Stimulated activated naive B cell treated with anti-CD40 and anti-IgM and Interleukin-4, amounts not matched to agents 10 μg/mL and 1 μg/mL and 100 μg/mL, for 72 hours (primary cell): ENCODE measurements at places on chromosomes 6 and 20.

- DNase-seq = no peak
Observed at GRCh38 chr20:57593134-57593886, 26.9 kb downstream of the ZBP1 start.

- DNase-seq = no peak
Observed at GRCh38 chr6:56005426-56005825, 130.0 kb upstream of the BMP5 start.

DNA sequence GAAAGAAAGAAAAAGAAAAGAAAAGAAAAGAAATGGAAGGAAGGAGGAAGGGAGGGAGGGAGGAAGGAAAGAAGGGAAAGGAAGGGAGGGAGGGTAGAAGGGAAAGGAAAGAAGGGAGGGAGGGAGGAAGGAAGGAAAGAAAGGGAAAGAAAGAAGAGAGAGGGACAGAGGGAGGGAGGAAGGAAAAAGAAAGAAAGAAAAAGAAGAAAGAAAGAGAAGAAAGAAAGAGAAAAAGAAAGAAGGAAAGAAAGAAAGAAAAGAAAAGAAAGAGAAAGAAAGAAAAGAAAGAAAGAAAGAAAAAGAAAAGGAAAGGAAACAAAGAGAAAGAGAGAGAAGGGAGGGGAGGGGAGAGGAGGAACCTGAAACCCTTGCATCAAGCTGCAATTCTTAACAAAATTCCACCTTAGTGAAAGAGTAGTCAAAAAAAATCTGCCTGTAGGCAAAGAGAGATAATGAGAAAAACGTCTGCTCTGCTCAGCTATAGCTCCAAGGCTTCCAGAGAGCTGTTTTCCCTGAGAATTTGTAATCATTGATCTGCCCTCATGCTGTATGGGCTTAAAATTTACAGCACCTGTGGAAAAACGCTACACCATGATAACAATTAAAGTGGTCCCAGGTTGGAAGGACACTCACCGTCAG lies 16.7 kb upstream of the MYCT1 start:
- no peak for DNase-seq

DNA sequence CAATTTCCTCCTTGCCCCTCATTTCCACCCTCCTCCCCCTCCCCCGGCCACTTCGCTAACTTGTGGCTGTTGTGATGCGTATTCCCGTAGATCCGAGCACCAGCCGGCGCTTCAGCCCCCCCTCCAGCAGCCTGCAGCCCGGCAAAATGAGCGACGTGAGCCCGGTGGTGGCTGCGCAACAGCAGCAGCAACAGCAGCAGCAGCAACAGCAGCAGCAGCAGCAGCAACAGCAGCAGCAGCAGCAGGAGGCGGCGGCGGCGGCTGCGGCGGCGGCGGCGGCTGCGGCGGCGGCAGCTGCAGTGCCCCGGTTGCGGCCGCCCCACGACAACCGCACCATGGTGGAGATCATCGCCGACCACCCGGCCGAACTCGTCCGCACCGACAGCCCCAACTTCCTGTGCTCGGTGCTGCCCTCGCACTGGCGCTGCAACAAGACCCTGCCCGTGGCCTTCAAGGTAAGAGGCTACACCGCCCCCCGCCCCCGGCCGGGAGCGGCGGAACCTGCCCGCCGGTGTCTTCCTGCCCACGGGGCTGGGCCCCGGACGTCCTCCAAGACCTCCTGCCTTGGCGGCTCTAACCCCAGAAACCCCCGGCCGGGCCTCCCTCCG lies 44.9 kb upstream of the SUPT3H start:
- DNase-seq = peak; percentile 17

GRCh38 chr20:2806351-2806701 lies 5.9 kb upstream of the CPXM1 start:
- no peak for DNase-seq

- no peak for DNase-seq
Observed at GRCh38 chr6:111114482-111114881, 27.2 kb downstream of the SLC16A10 start.

DNA sequence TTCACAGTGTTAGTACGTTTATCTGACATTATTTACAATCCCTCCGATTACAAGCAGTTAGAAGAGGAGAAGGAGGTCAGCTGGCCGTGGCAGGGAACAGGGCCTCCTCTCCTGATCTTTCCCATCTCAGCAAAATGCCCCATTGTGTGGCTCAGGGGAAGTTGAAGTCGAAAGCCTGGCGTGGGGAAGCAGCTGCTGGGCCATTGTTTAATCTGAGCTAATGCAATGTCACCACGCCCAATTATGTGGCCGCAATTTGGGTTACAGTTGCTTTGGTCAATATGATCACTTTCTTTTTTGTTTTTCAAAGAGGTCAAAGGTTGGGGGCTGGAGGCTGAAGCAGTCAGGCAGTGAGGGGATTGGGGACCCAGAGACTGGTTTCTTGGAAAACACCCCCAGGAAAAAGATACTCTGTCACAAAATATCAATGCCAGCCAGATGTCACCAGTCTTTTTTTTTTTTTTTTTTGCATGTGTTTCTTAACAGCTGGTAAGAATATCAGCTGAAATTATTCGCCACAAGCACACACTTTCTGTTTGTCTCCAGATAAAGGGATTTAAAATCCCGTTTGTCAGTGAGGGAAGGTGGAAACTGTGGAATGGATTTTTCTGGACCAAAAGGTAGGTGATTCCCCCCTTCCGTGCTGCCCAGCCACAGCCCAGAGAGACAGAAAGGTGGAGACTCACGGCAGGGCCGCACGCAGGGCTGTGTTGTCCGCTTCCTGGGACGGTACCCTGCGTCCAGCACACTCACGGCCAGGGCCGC lies 24.6 kb downstream of the DLL1 start:
- no peak for DNase-seq

GRCh38 chr6:67679566-67680296 lies 955.4 kb upstream of the ADGRB3 start:
- no peak for DNase-seq

- DNase-seq = no peak
Observed at GRCh38 chr6:26743157-26743821, 83.7 kb upstream of the ZNF322 start.

DNA sequence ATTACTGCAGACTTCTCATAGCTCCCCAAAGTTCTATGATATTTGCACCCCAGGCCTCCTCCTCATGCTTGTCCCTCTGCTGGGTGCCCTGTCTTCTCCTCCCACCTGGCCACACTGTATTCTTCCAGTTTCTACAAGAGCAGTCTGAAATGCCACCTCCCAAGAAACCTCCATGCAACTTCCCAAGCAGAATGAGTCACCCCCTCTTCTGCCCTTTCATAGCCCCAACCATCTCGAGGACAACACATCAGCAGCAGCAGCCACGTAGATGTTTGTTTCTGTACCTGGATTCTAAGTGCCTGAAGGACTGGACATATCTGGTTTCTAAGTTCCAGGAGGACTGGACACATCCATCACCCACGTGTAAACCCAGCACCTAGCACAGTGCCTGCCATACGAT lies 6.6 kb upstream of the ULBP2 start:
- DNase-seq = no peak

- DNase-seq = no peak
Observed at GRCh38 chr20:48703511-48704219, 124.1 kb downstream of the PREX1 start.

DNA sequence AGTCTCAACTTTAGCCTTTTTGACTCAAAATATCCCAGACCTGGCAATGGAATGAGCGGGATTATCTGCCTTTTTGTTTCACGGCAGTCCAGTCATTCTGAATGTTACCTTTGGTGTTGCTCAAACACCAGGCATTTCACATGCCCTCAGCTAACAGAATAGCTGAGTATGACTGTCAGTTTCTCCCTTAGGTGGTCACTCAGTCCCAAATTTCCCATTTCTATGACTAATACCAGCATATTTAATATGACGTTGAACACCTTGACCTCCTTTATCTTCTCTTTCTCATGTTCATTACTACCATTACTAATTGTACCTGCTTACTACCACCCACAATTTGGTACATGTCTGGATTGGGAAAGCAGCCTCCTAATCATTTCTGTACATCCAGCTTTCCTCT lies 65.2 kb downstream of the EDN1 start:
- DNase-seq = no peak

GRCh38 chr6:139145661-139146060 lies 10.8 kb downstream of the HECA start:
- no peak for DNase-seq

DNA sequence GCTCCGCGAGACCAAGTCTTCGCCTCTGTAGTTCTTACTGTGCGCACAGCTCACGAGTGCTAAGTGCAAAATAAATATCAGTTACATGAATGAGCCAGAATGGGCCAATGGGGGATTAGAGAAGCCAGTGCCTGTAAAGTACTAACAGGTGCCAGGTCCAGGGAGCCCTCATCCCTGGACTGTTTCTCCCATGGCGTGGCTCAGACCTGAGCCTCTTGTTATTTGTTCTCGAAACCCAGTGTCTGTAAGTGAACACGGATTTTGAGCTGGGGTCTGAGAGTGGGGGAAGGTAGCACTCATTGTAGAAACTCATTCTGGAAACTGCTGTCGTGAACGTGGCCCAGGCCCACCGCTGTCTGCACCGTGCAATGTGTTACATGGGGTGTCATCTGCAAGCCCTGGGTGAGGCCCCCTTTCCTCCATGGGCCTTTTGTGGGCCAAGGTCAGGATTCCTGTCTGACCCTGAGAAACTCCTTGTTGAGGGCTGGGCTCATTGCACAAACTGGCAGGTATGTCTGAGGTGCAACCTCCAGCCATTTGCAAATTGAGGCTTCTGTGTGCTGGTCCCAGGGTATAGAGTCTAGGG lies 154.7 kb downstream of the SYCP2 start:
- no peak for DNase-seq

GRCh38 chr6:37784585-37784967 lies 35.0 kb upstream of the ZFAND3 start:
- DNase-seq = no peak

DNA sequence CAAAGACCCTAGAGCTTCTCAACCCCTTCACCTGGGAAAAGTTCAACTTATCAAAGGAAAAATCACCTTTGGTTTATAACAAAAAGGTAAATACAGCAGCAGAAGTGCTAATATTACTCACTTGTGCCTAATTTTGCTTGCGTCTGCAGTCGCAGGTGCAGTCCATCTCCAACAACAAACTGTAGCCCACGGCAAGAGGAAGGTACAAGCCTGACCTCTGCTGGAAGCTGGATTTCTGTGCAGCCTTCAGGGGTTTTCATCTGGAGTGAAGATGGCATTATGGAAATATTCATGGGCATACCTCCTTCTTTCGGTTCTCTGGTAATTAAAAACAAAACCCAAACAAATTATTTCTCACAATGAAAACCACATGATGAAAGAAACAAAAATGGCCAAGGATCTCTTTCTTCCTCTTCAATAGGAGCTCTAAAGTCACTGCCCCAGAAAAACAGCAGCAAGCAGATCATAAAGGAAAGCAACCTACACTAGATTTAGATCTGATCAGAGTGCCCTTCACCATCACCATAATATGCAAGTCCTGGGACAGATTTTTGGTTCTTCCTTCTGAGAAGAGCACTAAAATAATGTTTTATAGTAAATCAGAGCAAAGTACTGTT lies 7.8 kb downstream of the UBE3D start:
- DNase-seq = no peak

GRCh38 chr20:44728801-44729443 lies 13.8 kb downstream of the CCN5 start:
- no peak for DNase-seq

- DNase-seq = no peak
Observed at GRCh38 chr20:59178983-59179595, 15.5 kb downstream of the ZNF831 start.

GRCh38 chr6:166153966-166154365 lies 13.7 kb downstream of the TBXT start:
- no peak for DNase-seq

GRCh38 chr6:48961781-48962415 lies 501.2 kb downstream of the MMUT start:
- no peak for DNase-seq

DNA sequence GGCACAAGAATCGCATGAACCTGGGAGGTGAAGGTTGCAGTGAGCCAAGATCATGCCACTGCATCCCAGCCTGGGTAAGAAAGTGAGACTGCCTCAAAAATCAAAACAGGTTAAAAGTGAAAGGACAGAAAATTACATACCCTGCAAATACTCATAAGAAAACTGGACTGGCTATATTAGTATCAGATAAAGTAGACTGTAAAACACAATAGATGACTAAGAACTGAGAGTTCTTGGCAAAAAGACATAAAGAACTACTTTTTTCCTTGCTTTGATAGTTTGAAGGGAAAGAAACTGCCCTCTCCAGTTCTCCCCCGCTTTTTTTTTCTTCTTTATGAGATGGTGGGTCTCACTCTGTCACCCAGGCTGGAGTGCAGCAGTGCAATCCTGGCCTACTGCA lies 17.0 kb downstream of the SNX3 start:
- no peak for DNase-seq

DNA sequence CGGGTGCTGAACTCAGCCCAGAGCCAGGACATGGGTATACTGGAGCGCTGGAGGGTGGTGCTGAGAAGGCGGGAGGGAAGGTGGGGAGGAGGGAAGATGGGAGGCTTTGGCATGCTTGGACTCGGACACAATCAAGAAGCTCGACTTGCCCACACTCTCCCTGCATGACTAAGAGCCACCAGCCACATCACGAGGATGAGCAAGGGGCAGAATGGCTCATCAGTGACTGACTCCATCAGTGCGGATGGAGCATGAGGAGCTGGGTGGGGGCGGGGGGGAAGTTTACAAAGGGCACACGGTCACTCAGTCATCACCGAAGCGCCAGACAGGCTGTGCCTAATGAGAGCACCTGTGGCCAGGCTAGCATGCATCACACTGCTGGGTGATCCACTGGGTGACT lies 222.8 kb downstream of the KIF16B start:
- no peak for DNase-seq

DNA sequence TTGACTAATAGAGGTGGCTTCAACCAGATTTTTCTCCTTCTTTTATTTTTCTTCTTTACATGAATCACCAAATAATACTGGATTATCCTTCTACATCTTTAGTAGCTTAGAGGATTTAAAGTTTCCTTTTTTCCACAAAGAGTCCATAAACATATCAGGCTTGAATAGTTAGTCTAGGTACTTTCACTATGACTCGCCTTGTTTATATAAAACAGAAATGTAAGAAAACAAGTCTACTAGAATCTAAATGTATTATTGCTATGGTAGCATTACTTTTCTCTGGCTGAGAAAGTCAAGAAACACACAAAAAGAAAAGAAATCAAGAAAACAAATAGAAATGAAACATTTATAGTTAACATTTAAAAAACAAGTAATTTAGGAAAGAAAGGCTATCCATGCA lies 215.2 kb downstream of the PTPRK start:
- no peak for DNase-seq

DNA sequence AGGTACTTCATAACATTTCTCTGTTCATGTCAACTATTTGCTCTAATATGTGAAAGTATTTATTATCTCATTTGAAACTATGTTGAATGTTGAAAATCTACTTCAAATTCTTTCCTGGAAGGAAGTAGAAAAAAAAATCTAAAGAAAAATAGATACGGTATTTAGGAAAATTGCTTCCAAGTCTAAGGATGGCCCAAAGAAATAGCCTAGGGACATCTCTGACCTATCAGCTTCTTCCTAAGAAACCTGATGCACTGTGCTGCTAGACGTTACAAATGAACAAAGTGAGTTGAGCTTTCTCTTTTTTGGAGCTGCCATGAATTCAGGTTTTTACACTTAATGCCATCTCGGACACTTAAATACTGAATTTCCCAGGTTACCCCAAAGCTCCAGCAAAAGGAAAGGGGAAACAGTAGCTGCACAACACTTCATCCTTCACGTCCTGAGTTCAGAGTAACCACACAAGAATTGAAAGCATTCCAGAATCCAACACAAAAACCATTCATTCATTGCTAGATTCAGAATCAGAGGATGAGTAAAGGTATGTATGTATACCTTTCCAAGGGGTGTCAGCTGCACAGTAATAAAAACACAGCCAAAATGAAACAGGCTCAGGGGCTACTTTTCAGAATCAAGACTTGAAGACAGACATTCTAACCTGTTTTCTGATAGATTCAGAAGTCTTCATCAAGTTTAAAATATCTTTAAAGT lies 7.9 kb downstream of the RMND1 start:
- DNase-seq = no peak

- DNase-seq = no peak
Observed at GRCh38 chr6:12911427-12911826, 194.9 kb downstream of the PHACTR1 start.
